ENCODE measurements at places on chromosomes 6 and 20. TPM values are rescaled to one million over a fixed set of nuclear protein-coding genes. Genes with fewer than 3 reads are reported as not detected.
A peak's percentile ranks its signal among the peaks of the same experiment; 100 is the strongest.

Gene CFAP206
- not detected for total RNA-seq

Gene SH3BGRL2
- total RNA-seq: 23.4 TPM

DNA sequence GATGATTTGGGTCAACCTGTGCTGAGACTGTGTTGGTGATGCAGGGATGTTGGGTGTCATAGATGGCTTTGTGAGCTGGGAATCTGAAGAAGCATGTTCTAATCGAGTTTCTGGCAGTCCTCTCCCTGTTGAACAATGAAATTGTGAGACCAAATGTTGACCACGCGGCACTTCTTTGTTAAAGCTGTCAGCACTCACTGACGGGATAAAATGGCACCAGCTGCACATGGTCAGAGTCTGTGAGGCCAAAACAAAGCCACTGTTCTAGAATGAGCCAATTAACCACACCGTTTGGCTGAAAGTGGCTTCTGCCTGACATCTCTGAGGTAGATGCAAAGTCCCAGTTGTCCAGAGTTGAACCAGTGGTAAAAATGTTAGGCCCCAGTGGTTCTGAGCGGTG lies 562.2 kb downstream of the KIF16B start:
- no peaks in the 10 kb centered on the region for H3K36me3 ChIP-seq
- H3K27me3 ChIP-seq: no peaks in the 10 kb centered on the region
- H3K4me3 ChIP-seq: no peak overlapping the region
- no peak for DNase-seq

GRCh38 chr6:154292066-154292465 lies 64.5 kb downstream of the IPCEF1 start:
- DNase-seq: no peak
- H3K27ac ChIP-seq: no peak overlapping the region
- H3K4me1 ChIP-seq: no peaks in the 10 kb centered on the region

DNA sequence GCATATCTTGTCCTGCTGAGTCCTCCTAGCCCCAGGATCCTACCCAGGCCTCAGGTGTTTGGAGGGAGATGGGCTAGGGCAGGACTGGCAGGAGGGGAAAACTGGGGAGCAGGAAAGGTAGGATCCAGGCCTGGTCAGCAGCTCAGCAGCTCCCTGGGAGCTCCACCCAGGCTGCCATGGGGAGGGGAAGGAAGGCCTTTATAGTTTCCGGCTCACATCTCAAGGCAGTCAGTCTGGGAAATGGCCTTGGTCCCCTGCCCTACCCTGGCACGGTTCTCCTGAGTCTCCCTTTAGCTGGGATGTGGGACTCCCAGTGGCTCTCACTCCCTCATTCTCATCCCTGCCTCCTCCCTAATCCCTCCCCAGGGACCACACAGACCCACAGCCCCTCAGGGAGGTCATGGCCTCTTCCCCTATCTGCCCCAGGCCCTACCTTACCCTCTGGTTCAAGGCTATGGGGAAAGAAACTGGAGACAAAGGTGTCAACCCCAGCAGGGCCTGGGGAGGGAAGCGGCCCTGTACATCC lies 1.6 kb downstream of the SLC44A4 start:
- no peaks in the 10 kb centered on the region for H3K27me3 ChIP-seq
- H3K4me1 ChIP-seq: no peaks in the 10 kb centered on the region
- no peaks in the 10 kb centered on the region for H3K36me3 ChIP-seq
- H3K4me3 ChIP-seq: no peak overlapping the region

GRCh38 chr6:159541296-159541695 lies 151.7 kb downstream of the SOD2 start:
- H3K36me3 ChIP-seq: no peaks in the 10 kb centered on the region
- H3K27ac ChIP-seq: no peak overlapping the region
- no peak for DNase-seq
- no peaks in the 10 kb centered on the region for H3K4me1 ChIP-seq
- H3K4me3 ChIP-seq: no peak overlapping the region

DNA sequence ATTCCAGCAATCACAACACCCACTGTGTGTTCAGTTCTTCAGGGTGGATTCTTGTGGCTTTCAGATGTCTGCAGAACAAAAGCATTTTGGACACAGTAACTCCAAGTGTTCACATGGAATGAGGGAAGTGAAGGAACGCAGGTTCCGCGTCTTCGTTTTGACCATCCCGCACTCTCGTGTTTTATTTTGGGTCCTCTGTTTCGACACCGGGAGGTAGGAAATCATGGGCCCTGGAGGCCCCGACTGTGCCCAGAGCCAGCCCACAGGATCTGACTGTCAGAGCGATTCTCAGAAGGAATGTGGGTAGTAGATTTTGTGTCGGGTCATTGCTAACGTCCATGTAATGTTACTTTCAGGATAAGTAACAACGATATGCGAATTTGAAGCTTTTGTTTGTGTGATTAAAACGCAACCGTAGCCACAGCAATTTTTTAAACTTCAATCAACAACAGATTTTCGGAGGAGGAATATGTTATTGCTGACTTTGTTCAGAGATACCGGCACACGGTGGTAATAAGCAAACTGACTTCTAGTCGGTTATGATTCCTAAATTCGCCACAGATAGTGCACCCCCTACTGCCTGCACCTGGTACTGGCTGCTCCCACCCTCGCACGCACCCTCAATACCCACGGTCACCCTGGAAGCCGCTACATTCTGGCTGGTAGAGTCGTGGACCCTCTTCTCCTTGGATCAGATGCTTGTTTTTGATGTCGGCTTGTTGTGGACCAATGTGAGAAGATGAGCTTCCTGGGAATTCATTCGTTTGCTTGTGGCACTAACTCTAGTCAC lies 10.5 kb downstream of the NPEPL1 start:
- peak; percentile 45 for DNase-seq
- H3K27ac ChIP-seq: no peak overlapping the region
- H3K4me1 ChIP-seq: peaks cover 4% of the 10 kb centered on the region
- H3K36me3 ChIP-seq: peaks cover 41% of the 10 kb centered on the region
- no peak overlapping the region for H3K4me3 ChIP-seq

DNA sequence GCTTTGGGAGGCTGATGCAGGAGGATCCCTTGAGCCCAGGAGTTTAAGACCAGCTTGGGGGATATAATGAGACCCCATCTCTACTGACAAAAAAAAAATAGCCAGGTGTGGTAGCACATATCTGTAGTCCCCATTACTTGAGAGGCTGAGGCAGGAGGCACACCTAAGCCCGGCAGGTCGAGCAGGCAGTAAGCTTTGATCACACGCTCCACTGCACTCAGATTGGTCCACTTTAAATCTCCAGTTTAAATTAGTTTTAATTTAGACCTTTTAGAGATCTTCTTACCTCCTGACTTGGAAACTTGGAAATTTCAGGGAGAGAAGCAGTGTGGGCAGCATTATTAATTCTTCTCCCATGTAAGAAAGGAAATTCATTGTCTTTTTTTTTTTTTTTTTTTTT lies 16.8 kb upstream of the PLCB4 start:
- H3K4me1 ChIP-seq: peaks cover 6% of the 10 kb centered on the region
- H3K36me3 ChIP-seq: peaks cover 3% of the 10 kb centered on the region
- DNase-seq: no peak
- no peak overlapping the region for H3K4me3 ChIP-seq
- H3K27ac ChIP-seq: no peak overlapping the region

- DNase-seq: no peak
- peaks cover 58% of the 10 kb centered on the region for H3K4me1 ChIP-seq
- no peaks in the 10 kb centered on the region for H3K36me3 ChIP-seq
- no peaks in the 10 kb centered on the region for H3K27me3 ChIP-seq
- H3K27ac ChIP-seq: peak overlapping the region; percentile 82
Observed at GRCh38 chr6:30727920-30728553, 7.9 kb downstream of the TUBB start.

- H3K36me3 ChIP-seq: no peaks in the 10 kb centered on the region
- no peak overlapping the region for H3K4me3 ChIP-seq
- H3K27me3 ChIP-seq: no peaks in the 10 kb centered on the region
- H3K4me1 ChIP-seq: peaks cover 2% of the 10 kb centered on the region
- no peak overlapping the region for H3K27ac ChIP-seq
- no peak for DNase-seq
Observed at GRCh38 chr20:1417273-1417672, 24.4 kb upstream of the FKBP1A start.

DNA sequence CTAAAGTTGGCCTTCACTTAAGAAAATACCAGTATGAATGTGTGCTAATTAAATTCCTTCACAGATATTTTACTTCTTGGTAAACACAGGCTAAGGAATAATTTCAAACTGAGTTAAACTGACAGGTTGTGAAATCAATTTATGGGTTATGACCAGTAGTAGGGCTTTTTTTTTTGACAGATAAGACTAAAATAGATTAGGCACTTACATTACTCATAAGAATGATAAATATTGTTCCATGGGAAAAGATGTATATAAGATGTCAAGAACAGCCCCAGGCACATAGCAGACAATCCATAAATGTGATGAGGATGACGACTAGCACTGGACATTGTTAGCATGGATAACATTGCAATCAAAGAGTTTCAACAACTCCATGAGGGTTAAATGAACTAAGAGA lies 22.9 kb downstream of the NT5E start:
- no peak overlapping the region for H3K4me3 ChIP-seq
- H3K36me3 ChIP-seq: no peaks in the 10 kb centered on the region
- no peak for DNase-seq
- H3K27ac ChIP-seq: no peak overlapping the region
- H3K4me1 ChIP-seq: peaks cover 23% of the 10 kb centered on the region

DNA sequence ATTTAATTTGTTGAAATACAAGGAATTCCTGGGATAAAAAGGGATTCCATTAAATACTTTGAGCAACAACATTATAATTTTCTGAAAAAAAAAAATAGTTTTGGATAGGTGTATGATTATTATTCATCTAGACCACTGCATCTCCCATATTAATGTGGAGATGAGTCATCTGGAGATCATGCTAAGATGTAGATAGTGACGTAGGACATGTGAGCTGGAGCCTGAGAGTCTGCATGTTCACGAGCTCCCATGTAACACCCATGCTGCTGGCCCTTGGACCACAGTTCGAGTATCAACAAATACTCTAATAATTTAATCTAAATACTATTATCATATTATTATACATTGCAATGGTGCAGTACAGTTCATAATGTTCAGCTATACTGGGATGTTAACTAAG lies 91.6 kb downstream of the EPM2A start:
- no peak overlapping the region for H3K4me3 ChIP-seq
- no peaks in the 10 kb centered on the region for H3K27me3 ChIP-seq
- DNase-seq: no peak
- H3K36me3 ChIP-seq: no peaks in the 10 kb centered on the region
- no peaks in the 10 kb centered on the region for H3K4me1 ChIP-seq

DNA sequence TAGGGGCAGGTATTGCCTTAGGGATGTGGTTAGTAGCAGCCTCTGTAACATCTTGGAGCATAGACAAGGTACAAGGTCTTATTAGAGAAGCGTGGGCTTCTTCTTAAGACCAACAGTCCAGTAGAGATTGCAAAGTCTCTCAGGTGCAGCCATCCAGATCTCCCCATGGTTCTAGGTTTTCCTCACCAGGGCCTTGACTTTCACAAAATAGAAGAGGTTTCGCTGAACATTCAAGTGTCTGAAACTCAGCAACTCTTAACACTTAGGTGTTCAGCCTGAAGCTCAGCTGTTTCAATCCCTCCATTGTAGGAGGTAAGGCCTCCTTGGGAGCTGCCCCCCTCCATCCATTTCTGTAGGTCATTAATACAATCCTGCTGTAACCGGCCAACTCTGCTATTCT lies 44.4 kb downstream of the GOPC start:
- H3K4me3 ChIP-seq: no peak overlapping the region
- peaks cover 24% of the 10 kb centered on the region for H3K36me3 ChIP-seq
- no peaks in the 10 kb centered on the region for H3K27me3 ChIP-seq
- peak overlapping the region; percentile 47 for H3K27ac ChIP-seq
- no peaks in the 10 kb centered on the region for H3K4me1 ChIP-seq
- DNase-seq: no peak

Gene PYGB
- 54.4 TPM for total RNA-seq

- H3K4me1 ChIP-seq: peaks cover 8% of the 10 kb centered on the region
- H3K27me3 ChIP-seq: no peaks in the 10 kb centered on the region
- H3K27ac ChIP-seq: no peak overlapping the region
Observed at GRCh38 chr6:106181664-106182418, 95.7 kb downstream of the PRDM1 start.

Gene IRF4
- total RNA-seq: 10.4 TPM

GRCh38 chr6:7132398-7133035 lies 24.8 kb downstream of the RREB1 start:
- H3K4me1 ChIP-seq: peaks cover 92% of the 10 kb centered on the region
- no peaks in the 10 kb centered on the region for H3K36me3 ChIP-seq
- H3K4me3 ChIP-seq: peak overlapping the region; percentile 33
- H3K27me3 ChIP-seq: no peaks in the 10 kb centered on the region
- peak overlapping the region; percentile 45 for H3K27ac ChIP-seq

Gene CD83
- total RNA-seq: 10.3 TPM

GRCh38 chr20:35887393-35888064 lies 66.8 kb downstream of the SCAND1 start:
- peaks cover 9% of the 10 kb centered on the region for H3K4me1 ChIP-seq
- DNase-seq: no peak
- H3K27ac ChIP-seq: peak overlapping the region; percentile 24
- peaks cover 39% of the 10 kb centered on the region for H3K36me3 ChIP-seq

DNA sequence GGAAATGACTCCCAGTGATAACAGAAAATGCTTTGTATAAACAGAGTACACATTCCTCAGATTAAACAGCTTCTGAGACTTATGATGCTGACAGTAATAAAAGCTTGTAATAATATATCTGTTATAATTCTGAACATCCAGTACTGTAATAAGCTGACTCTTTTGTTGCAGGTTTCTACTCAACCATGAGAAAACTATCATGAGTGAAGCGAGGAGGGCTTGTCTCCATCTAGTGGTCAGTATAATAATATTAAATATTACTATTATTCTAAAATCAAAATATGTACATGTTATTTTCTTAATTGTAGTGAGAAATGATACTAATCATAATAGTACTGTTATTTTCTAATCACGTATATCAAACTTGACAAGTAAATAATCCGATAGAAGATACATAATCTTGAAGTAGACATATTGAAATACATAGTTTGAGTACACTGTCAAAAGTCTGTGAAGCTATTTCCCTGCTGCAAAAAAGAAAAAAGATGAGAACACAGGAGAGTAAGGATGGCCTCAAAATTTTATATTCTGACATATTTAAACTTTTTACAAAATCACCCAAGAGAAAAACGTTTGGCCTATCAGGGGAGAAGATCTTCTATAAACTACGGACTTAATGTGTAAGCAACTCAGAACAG lies 183.1 kb downstream of the MOXD1 start:
- no peak overlapping the region for H3K27ac ChIP-seq
- DNase-seq: no peak
- peaks cover 18% of the 10 kb centered on the region for H3K27me3 ChIP-seq
- H3K36me3 ChIP-seq: no peaks in the 10 kb centered on the region
- no peaks in the 10 kb centered on the region for H3K4me1 ChIP-seq

- DNase-seq: no peak
- no peak overlapping the region for H3K27ac ChIP-seq
- H3K4me1 ChIP-seq: no peaks in the 10 kb centered on the region
- H3K4me3 ChIP-seq: no peak overlapping the region
Observed at GRCh38 chr6:19632786-19633185, 204.4 kb upstream of the ID4 start.

GRCh38 chr6:107340881-107341280 lies 118.5 kb downstream of the PDSS2 start:
- peaks cover 1% of the 10 kb centered on the region for H3K4me1 ChIP-seq
- H3K27me3 ChIP-seq: no peaks in the 10 kb centered on the region
- no peaks in the 10 kb centered on the region for H3K36me3 ChIP-seq
- H3K27ac ChIP-seq: no peak overlapping the region

Measured in naive thymus-derived CD8-positive, alpha-beta T cell (primary cell).